ENCODE measurements at places on chromosomes 12 and 14.
A peak's percentile ranks its signal among the peaks of the same experiment; 100 is the strongest.

DNA sequence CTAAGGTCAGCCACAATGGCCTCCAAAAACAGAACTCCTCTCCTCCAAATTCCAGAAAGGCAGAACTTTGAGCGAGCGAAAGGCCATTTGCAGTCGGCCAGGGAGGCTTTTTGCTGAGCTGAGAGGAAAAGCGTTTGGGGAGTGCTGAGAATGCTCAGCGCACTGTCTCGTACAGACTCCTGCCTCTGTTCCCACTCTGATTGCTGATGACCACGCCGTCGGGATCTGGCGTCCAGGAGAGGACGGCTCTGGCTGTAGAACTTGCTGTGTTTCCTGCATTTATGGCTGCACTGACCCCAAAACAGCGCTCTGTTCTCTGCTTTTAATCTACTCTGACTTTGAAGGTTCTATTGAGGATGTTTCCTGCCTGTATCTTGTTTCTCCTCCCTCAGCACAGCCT is 82.4 kb upstream of the WSCD2 start:
- no peak for DNase-seq

DNA sequence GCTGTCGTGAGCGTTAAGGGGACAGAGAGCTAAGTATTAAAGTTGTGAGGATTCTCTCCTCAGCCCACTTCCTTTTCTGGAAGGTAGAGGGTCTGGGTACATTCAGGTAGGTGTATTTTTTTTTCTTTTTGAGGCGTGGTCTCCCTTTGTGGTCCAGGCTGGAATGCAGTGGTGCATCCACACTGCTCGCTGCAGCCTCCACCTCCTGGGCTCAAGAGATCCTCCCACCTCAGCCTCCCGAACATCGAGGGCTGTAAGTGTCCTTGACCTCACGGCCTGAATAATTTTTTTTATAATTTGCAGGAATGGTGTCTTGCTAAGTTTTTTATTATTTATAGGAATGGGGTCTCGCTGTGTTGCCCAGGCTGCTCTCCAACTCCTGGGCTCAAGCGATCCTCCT is 1.4 kb downstream of the PUS1 start:
- no peak for DNase-seq

DNA sequence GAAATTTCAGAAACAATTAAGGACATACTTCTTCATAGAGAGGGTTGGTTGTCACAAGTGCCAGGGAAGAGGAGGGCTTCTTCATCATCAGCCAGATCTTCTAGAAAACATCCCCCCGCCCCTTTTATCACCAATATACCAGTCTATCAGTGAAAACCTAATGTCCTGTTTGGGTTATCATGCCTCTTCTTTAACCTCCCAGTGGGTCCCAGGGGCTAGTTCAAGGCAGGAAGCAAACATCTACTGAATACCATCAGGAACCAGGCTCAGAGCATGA is 13.3 kb upstream of the KRT86 start:
- no peak for DNase-seq

GRCh38 chr12:1651946-1652345 is 22.9 kb downstream of the WNT5B start:
- no peak for DNase-seq

DNA sequence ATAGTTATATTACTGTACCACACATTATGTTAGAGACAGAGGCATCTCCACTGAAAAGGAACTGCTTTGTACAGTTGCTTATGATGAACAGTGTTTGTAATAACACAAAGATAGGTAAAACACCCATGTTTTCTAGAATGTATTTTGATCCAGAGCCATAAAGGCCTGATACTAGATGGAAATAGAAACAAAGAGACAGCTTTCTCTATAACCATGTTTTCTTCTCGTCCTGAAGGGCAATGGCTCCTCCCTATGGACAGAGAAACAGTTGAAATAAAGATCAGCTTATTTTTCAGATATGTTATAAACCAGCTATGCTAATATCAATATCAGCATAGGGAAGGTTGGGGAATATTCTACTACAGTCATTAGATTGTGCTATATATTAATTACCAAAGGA is 109.2 kb downstream of the ATXN7L3B start:
- no peak for DNase-seq

- DNase-seq, result no peak
Observed at GRCh38 chr14:104147346-104148125, 9.1 kb downstream of the KIF26A start.

GRCh38 chr12:131883521-131883900 is 10.9 kb upstream of the ULK1 start:
- DNase-seq, result no peak

- no peak for DNase-seq
Observed at GRCh38 chr12:120849765-120850164, 54.4 kb downstream of the SPPL3 start.

DNA sequence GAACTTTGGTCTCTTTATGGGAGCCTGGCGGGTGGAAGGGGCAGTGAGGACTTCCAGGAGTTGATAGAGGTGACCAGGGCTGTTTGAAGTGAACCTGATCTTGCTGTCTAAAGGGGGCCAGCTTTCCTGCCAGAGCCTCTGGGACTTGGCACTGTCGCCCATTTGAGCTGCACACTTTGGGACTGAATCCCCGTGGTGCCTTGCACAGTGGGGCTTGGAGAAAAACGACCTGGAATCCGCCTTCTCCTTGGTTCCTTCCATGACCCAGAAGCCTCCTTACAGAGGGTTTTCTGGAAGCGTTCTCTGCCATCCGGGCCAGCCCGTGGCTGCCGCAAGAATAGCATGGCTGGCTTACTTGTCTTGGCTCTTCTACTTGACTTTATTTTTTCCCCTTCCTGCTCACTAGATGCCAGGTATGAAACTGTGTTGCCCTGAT is 2.0 kb downstream of the RFLNA start:
- DNase-seq, result no peak

GRCh38 chr12:108722992-108723766 is 8.1 kb downstream of the CORO1C start:
- DNase-seq, result no peak

DNA sequence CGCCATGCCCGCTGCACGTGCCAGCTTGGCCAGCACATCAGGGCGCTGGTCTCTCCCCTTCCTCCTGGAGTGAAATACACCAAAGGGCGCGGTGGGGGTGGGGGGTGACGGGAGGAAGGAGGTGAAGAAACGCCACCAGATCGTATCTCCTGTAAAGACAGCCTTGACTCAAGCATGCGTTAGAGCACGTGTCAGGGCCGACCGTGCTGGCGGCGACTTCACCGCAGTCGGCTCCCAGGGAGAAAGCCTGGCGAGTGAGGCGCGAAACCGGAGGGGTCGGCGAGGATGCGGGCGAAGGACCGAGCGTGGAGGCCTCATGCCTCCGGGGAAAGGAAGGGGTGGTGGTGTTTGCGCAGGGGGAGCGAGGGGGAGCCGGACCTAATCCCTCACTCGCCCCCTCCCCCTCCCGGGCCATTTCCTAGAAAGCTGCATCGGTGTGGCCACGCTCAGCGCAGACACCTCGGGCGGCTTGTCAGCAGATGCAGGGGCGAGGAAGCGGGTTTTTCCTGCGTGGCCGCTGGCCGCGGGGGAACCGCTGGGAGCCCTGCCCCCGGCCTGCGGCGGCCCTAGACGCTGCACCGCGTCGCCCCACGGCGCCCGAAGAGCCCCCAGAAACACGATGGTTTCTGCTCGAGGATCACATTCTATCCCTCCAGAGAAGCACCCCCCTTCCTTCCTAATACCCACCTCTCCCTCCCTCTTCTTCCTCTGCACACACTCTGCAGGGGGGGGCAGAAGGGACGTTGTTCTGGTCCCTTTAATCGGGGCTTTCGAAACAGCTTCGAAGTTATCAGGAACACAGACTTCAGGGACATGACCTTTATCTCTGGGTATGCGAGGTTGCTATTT is 914 bp upstream of the CCND2 start:
- peak; percentile 90 for DNase-seq

DNA sequence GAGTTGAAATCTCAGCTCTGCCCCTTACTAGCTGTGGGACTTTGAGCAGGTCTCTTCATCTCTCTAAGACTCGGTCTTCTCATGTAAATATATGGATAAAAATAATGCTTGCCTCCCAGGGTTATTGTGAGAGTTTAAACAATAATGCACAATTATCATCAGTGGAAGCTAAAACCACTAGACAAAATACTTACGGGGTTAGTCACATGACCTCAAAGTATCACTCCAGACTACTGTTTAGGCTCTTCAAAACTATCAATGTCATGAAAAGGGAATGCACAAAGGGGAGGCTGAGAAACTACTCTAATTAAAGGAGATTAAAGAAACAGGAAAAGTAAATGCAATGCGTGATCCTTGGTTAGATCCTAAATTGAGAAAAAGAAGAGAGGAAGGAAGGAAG is 24.5 kb upstream of the TSPAN11 start:
- DNase-seq, result no peak

GRCh38 chr12:87266305-87266704 is 762.9 kb downstream of the C12orf50 start:
- no peak for DNase-seq

GRCh38 chr12:95205685-95206084 is 11.6 kb downstream of the FGD6 start:
- no peak for DNase-seq

DNA sequence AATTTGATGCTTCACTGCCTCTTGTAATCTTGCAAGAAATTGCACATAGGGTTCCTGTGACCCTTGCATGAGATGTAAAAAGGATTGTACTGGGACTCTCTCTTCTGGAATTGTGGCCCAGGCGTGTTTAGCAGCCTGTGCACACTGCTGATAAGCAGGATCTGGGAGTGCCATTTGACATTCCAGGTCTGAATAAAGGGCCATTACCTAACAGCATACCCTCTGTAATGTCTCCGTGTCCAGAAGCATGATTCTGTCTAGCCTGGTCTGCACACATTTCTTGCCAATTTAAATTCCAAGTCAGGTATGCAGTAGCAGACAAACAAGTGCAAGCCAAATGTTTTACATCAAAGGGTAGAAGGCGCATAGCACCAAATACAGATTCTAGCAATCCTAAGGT is 18.1 kb upstream of the MAPKAPK5 start:
- DNase-seq, result no peak

GRCh38 chr12:78963439-78964227 is 99.1 kb downstream of the SYT1 start:
- DNase-seq, result no peak

DNA sequence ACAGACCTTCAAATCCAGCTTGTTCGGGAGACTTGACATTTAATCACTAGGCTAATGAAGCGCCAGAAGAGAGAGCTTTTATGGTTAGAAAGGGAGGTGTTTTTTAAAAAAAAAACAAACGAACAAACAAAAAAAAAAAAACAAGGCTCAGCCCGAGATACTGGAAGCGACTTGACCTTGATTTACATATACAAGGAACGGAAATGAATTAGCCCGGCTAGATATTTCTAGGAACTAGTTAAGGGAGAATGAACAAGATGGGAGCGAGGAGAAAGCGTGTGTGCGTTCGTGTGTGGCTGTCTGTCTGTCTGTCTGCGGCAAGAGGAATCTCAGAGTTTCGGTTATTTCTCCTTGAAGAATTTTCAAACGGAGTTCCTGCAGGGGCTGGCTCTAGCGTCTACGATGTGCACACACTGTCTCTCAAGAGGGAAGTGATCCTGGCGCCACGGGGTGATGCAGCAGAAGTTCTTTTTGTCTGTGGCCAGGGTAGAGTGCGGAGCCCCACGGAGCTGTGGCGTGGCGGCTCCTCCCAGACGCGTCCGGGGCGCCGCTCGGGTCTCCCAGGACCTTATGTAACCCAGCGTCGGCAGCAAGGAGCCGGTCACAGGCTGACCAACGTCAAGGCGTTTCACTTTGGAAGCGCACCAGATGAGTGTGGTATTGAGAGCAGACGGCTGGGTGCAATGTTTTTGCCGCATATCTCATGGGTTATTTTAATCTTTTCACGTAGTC is 18.8 kb downstream of the SOCS2 start:
- DNase-seq, result peak; percentile 94

DNA sequence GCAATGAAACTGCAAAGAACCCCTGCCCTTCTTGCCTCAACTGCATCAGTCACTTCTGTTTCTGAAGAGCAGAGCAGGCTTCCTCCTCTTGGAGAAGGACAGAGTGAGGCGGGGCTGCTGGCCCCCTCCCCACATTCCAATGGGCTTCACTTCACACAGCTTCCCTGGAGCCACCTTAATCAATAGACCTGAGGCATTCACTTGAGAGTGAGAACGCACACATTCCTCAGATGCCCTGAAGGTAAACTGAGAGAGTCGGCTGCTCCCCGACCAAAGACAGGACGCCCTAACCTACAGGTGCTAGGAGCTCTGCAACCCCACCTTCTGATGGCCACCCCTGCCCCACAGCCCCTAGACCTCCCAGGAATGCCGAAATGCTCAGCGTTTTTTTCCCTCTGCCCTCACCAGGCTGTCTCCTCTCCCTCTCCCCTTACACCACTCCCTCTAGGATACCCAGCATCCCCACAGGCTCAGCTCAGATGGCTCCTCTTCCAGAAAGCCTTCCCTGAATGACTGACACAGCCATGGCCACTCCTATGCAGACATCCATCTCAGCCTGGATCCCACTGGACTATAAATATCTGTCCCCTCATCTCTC is 31.1 kb downstream of the SYNE3 start:
- no peak for DNase-seq

GRCh38 chr12:68233498-68233897 is 7.9 kb upstream of the IL26 start:
- DNase-seq, result no peak

DNA sequence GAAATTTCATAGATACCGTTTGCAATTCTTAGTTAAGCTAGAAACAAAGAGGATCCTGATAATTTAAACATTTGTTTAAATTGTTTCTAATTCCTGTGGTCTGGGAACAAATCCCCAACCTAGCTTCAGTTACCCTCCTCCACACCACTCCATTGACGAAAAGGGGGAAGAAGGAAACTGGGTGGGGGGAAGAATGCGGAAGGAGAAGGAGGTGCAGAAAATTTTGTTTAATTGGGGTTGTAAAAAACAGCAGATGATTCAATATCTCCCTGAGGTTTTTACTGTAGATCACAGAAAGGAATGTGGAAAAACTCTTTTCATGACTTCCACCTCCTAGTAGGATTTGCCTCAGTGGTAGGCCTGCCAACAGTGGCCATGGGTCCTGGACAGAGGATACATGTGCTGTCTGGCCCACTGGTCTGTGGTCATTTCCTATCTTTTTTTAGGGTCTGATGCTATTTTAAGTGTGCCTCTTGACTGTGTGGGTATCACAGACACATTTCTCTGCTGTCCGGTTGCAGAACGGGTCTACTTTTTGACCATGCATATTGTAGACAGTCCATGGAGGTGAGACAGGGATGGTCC is 122.9 kb upstream of the PCED1B start:
- no peak for DNase-seq

GRCh38 chr12:93796729-93797128 is 119.6 kb downstream of the CRADD start:
- no peak for DNase-seq

- DNase-seq, result no peak
Observed at GRCh38 chr14:88753873-88754272, 38.9 kb downstream of the EML5 start.

DNA sequence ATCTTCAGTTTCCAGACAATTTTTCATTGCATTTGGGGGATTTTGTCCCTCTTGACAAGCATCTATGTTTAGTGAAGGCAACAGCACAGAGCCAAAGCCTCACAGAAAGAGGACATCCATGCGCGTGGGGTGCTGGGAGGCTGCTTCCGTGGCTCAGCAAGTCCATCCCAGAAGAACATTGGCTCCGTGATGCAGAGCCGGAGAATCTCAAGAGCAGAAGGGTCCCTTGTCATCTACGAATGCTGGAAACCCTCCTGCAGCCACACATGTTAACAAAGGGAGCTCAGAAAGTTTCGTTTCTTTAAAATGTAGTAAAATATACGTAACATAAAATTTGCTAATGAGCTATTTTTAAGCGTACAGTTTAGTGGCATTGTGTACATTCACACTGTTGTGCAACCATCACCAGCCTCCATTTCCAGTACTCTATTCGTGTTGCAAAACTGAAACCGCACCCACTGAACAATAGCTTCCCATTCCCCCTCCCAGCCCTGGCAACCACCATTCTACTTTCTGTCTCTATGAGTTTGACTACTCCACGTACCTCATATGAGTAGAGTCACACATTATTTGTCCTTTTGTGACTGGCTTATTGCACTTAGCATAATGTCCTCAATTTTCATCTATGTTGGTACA is 185.9 kb downstream of the TTC7B start:
- no peak for DNase-seq
